CD8-positive, alpha-beta T cell (primary cell): ENCODE measurements at places on chromosomes 2 and 18.

DNA sequence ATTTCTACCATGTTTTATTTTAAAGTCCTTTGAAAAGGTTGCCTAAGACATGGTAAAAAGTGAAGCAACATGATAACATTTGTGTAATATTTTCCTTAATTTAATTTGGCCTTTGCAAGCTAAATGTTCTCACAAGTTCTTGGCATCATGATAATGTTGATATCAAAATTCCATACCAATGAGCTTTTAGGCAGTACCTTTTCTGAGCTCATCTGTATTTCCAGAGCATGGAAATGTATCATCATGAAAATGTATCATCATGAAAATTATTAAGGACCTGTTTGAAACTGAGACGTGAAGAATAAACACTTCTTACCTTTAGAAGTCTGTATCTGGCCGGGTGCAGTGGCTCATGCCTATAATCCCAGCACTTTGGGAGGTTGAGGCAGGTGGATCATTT is 73.8 kb downstream of the VWC2L start:
- no peak for DNase-seq

- DNase-seq, result no peak
Observed at GRCh38 chr2:78999406-78999805, 26.1 kb upstream of the REG3G start.

- no peak for DNase-seq
Observed at GRCh38 chr2:26818255-26818654, 29.7 kb upstream of the DPYSL5 start.

GRCh38 chr2:127176371-127177311 is 43.5 kb downstream of the CYP27C1 start:
- no peak for DNase-seq

DNA sequence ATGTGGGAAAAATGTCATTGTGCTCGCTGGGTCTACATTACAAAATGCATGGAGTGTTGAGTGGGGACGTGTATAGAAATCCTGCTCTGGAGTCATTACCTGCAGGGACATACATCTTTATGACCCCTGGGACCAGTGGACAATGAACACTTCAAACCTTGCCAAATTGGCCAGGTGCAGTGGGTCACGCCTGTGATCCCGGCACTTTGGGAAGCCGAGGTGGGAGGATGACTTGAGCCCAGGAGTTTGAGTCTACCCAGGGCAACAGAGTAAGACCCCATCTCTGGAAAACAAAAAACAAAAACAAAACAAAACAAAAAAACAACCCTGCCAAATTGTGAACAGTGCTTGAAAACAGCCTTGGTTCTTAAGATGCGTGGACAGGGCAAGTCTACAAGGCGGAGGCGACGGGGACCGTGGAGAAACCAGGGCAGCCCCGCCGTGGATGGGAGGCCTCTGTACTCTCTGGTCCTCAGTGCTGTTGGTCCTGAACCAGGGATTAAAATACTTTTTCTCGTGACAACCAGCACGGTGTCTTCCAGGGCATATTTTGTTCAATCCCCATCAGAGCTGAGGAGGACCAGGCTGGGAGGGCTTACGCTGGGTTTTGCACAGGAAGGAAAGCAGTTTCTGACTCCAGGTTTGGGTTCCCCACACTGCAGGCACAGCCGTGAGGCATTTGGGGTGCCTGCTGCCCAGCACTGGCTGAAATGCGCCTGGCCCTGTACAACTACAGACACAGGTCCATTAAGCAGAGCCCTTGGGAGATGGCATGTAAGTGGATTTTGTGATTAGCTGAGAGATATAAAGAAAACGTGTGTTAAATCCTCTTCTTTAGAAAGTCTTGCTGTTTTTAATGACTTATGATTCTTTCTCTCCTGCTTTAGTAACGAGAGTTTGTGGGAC is 13.7 kb downstream of the COLEC11 start:
- DNase-seq, result no peak

DNA sequence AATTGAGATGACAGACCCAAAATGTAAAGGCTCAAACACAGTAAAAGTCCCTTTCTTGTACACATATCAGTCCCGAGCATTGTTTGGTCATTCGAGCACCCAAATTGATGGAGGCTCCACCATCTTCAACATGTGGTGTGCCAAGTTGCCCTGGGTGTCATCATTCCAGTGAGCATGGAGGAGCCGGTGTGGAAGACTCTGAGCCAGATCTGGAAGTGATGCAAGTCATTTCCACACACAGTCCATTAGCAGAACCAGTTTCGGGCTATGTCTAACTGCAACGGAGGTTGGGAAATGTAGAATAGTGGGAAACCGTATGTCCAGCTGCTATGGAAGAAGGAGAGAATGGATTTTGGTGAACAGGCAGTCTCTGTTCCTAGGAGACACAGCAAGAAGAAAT is 40.9 kb upstream of the BZW1 start:
- no peak for DNase-seq

DNA sequence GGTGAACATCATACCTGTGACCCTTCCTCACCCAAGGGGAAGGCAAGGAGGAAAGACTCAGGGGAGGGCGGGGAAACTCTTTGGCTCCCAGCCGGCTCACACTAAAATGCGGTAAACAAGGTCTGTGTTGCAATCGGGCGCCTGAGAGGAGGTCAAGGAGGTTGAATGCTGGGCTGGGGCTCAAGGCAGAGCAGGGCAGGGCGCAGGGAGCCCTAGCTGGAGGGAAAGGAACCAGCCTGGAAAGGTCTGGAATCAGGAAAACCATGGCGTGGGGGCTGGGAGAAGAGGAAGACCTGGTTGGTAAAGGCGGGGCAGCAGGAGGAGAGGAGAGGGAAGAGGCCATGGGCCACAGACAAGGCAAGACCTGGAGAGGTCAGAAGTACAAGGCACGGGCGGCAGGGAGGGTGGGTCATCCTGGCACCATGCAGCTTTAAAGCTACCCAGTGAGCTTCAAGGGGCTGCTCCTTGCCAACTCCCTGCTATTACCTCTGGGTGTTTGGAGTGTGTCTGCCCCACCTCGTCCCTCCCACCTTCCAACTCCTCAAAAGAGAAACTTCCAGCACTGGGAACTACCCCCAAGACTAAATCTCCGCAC is 4.8 kb upstream of the TMEM37 start:
- DNase-seq, result no peak

- no peak for DNase-seq
Observed at GRCh38 chr2:62578803-62579640, 73.0 kb upstream of the TMEM17 start.

DNA sequence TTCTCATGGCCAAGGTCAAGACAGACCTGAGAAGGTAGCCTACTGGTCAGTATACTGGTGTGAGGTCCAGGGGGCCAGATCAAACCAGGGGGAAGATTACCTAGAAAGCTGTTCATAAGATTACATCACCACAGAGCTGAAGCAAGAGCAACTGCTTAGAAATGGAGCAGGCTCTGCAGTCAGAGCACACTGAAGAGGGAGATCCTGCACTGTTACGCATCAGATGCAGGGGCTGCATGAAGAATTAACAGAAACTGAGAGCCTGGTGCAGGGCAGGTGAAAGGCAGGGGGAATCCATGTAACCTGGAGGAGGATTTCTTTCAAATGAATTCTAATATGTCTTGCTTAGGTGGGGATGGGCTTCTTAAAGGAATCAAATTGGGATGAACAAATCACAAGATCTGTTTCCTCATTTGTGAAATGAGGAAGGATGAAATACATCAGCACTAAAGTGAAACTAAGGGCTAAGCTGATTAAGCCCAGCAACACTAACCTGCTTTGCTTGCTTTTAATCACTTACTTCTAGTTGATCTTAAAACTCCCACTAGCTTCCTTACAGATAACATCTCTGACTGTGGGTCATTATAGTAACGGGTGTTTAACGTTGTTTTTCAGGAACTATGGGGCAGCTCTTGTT is 74.3 kb upstream of the ADAM23 start:
- DNase-seq, result no peak

GRCh38 chr18:3148930-3149535 is 70.7 kb downstream of the MYOM1 start:
- DNase-seq, result no peak

DNA sequence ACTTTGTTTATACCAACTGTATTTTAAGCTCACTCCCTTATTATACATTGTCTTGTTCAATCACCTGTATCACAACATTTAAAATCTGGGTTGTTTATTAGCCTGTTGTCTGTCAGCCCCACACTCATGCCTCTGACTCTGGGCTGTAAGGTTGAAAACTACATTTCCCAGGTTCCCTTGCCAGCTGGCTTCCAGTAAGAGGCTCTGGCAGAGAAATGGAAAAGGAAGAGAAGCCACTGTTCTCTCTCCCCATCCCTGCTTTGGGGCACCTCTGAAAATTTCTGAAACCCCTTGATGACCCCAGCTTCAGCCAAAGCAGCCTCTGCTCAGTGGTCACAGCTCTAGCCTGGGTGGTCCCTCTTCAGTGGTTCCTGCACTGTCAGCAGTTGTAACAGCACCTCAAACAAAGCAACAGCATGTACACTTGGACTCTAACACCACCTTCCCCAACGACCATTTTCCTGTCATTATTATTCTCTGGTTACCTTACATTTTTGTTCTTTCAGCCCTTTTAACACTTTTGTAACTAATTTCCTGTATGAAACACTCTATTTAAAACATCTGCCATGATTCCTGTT is 108.9 kb upstream of the LGALSL start:
- DNase-seq, result no peak

GRCh38 chr2:170013802-170014551 is 164.0 kb upstream of the MYO3B start:
- DNase-seq, result no peak

GRCh38 chr2:189803431-189803830 is 19.2 kb downstream of the PMS1 start:
- DNase-seq, result no peak

DNA sequence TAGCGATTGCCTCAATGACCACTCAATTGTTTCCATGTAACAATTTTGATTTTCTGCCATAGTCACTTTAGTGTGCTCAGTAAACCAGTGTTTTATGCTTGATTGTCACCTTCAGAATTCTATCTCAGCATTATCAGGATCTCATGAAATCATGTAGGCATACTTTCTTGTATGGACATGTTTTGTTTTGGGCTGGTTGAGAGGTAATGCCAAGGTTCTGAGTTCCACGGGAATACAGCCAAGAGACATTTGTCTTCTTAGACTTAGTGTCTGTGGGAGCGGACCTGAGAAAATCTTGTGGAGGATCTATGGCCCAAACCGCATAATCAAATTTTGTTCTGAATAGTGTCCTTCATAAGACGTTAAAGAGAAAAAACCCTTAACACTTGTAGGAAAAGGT is 10.2 kb downstream of the MSTN start:
- DNase-seq, result no peak

DNA sequence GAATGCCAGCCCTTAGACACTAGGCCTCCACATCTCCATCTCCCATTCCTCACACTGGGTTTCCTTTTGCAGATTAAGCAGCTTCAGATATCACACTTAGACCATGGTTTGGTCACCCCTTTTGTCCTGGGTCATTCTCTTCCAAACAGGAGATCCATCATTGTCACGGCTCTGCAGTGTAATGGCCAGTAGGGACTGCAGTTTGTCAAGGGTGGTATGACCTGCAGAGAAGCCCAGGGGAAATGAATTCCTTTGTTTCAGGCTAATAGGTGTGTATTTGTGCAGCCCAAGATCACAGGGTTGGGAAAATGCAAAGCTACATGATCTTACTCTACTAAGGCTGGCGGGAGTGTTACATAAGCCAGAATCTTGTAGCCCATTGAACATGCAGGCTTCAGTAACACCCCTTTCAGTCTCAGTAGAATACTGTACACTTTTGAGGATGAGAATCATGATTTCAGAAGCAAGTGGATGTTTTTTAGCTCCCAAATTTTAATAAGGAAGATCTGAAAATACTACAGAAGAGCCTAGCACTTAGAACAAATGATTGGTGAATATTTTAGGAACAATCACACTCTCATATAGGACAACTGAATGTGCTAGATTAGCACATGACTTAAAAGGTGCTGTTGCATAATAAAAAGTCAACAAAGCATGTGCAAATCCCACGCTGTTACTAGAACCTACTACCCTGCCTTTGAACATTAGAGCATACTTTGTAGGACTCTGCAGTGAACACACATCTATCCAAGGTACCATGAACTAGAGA is 24.0 kb upstream of the LPIN1 start:
- no peak for DNase-seq

DNA sequence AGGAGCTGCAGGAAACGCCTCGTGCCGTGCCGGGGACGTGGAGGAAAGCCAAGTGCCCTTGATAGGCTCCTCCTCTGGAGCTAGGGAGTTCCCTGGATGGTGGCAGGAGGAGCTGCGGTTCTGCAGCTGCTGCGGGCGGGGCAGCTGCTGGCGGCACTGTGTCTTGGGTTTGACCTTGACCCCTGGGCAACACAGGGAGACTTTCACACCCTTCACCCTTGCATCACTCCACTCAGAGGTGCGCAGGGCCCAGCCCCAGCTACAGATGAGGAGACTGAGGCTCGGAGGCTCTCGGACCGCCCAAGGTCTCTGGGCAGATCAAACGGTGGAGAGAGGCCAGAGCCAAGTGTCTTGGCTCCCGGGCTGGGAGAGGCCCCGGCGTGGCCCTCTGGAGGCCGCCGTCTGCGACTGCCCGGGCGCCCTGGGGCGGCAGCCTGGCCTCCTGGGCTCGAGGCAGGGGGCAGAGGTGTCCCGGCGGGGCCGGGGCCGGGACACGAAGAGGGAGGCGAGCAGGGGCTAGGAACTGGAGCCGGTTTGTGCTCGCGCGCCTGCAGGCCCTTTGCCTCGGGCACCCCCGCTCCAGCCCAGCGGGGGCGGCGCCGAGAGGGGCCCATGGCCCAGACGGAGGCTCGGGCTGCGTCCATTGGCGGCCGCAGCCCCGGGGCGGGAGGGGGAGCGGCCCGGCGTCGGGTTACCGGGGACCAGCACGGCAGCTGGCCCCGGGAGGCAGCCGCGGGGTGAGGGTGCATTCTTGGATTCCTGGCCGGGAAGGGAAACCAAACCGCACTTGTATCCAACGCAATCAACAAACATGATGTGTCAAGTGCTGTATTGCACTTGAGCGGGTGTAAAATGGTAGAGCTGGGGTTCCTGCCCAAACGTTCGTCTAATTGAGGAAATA is 129.6 kb upstream of the SLC1A4 start:
- no peak for DNase-seq

- no peak for DNase-seq
Observed at GRCh38 chr2:162524192-162524591, 180.3 kb downstream of the GCA start.

GRCh38 chr2:158732573-158733429 is 62.3 kb upstream of the DAPL1 start:
- DNase-seq, result no peak

DNA sequence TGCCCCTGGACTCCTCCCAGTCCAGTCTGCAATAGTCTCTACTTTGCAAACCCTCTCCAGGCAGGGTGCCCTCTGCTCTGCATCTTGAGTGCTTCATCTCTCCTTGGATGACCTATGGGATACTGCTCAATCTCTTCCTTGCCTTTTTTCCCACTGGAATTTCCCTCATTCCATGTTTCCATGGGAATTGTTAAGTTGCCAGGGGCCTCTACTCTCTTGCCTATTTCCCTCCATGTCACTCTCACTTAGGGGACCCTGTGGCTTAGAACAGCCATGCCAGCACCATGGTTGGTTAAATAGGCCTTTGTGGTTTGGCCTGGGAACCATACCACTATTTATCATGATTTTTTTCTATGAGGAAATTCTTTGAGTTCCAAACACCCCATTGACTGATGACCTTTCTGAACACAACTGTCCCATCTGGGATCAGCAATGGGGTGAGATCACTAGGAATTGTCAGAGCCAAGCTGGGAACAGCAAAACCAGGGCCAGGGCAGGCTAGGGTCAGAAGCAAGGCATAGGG is 91.4 kb upstream of the RBMS1 start:
- DNase-seq, result no peak
